ENCODE measurements at places on chromosomes 11 and 22.
A peak's percentile ranks its signal among the peaks of the same experiment; 100 is the strongest.

- no peak for DNase-seq
Observed at GRCh38 chr11:133078012-133078411, 454.3 kb downstream of the OPCML start.

DNA sequence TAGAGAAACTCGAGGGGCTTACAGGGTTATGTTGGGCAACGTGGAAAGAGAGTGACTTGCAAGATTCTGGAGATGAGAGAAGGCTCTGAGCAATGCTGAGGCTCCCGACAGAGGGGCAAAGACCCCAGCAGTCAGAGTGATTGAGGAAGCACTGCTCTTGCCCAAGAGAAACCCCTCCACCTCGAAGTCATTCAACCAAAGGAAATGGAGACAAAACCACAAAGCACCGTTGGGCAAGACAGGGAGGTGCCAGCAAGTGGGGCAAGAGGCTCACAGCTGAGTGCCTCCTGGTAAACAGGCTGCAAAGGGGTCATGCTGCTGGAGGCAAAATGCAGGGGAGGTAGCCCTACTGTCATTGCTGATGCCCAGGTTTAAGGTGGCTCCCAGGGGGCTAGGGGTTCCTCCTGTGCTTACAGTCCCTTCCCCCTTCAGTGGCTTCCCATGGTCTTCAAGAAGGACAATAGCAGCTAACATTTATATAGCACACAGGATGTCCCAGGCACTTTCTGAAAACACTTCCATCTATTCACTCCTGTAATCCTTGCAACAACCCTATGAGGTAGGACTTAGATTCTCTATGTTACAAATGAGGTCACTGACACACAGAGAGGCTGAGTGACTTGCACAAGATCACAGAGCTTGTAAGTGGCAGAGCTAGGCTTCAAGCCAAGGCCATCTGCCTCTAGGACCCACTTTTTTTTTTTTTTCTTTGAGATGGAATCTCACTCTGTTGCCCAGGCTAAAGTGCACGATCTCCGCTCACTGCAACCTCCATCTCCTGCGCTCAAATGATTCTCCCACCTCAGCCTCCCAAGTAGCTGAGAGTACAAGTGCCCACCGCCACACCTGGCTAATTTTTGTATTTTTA, 18.1 kb upstream of the MYH9 start:
- peak; percentile 75 for DNase-seq

DNA sequence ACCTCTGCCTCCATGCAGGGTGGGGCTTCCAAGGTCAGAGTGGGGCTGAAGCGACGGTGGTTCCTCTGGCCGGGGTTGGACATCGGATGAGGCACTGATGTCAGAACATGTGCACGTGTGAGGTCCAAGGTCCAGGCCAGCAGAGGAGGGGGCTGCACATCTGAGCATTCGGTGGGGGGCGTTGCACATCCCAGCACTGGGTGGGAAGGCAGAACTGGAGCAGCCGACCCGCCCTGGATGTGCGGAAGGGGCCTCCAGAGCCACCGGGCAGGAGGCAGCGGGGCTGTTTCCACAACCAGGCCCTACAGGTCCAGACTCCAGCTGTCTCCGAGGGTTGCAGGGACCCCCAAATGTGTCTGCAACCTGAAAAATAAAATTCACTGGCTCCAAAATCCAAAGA, 271.0 kb downstream of the CTTN start:
- no peak for DNase-seq

- no peak for DNase-seq
Observed at GRCh38 chr11:134402910-134403309, 9.1 kb downstream of the B3GAT1 start.

DNA sequence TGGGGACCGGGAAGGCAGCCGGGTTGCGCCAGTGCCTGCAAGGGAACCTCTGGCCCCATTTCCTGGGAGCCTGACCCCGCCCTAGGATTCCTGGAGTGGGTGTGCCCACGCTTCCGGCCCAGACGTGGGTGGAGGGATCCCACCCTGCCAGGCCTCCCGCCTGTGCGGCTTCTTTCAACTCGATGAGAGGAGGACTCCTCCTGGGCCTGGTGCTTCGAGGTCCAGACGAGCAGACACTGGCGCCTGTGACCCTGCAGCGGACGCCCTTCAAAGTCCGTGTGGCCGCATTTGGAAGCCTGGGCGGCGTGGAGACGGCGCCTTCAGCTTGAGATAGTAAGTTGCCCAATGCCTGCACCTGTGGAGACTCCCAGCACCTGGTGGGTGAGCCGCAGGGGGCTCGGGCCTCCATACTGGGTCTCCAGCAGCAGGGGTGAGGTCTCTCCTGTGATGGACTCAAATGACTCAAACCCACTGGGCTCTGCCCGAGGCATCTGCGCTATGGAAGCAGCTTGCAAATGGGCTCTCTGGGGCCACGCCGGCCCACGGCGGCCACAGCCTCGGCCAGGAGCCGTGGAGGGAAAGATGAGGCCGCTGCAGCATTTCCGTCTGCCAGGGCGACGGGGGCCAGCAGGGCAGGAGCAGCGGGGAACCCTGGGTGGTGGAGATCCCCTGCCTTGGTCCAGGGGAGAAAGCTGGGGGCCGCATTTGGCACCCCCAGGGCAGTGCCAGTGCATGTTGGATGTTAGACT, 64.3 kb upstream of the PPARA start:
- DNase-seq = no peak

DNA sequence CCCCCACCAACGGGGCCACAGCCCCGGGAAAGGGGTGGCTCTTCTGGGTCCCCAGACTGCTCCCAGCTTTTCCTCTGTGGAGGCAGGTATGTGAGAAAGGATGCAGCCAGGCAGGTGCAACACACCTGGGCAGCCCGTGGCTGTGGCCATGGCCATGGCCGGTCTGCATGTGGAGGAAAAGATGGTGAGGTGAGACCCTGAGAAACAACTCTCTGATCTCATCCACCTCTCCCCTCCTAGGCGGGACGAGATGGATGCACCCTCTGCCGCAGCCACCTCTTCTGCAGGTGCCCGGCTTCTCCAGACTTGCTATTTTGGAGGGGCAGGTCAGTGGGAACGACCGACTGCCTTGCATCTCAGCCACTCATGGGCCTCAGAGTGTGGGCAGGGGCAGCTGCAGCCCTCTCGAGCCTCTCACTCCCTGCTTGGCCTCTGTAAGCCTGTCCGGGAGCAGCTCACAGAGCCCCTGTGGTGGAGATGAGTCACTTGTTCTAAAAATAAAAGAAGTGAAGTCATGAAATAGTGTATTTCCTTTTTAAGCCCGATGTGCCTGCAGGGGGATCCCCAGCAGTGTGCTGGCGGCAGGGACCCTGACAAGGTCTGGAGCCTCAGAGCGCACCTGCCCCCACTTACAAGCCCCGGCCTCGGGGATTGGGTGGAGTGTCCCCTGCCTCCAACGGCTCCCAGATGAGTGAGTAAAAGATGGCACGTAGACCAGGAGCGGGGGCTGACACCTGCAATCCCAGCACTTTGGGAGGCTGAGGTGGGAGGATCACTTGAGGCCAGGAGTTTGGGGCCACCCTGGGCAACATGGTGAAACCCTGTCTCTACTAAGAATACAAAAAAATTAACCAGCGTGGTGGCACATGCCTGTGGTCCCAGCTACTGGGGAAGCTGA, 10.7 kb downstream of the SMIM38 start:
- peak; percentile 43 for DNase-seq
